Upper lobe of left lung (tissue), 6 donors: ENCODE measurements at places on chromosomes 4 and X. TPM values are rescaled to one million over a fixed set of nuclear protein-coding genes. Genes with fewer than 3 reads are reported as not detected.

- no peak for DNase-seq
These were observed 81.5 kb downstream of the CFAP299 start for GRCh38 chr4:80417019-80417418.

DCHS2 gene
- total RNA-seq, result 1.1 TPM

SMIM31 gene
- total RNA-seq, result 0.61 TPM

DNA sequence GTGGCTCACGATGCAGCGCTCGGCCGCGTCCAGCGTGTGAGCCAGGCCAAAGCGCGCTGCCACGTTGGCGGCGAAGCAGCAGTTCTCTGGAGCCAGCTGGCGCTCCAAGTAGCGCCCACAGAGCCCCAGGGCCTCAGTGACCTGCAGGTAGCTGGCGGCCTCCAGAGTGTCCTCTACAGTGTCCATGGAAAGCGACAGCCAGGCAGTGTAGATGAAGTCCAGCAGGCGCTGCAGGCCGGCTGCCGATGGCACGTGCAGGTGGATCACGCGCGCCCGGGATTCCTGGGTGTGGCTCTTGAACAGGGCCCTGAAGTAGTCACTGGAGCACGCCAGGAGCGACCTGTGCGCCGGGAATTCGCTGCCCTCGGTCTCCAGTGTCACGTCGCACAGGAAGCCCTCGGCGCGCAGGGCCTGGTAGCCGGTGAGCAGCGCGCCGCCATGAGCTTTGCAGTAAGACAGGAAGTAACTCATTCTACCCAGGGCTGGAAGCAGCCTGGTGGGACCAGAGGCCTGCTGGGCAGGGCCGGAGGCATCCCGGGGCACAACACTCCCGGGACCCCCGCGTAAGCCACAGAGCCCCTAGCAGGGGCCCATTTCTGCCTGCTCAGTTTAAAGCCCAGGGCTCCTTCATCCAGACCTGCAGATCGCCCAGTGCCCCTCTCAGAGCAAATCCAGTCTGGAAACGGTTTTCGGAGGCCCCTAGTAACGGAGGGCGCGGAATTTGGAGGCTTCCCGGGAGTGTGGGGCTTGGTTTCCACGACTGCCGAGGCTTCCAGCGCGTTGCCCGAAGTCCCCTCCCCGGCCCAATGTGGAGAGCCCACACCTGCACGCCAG lies 595 bp downstream of the KLHL34 start:
- no peak for DNase-seq
